ENCODE measurements at places on chromosomes 3 and 15. TPM values are rescaled to one million over a fixed set of nuclear protein-coding genes. Genes with fewer than 3 reads are reported as not detected.

RBM6 gene
- total RNA-seq, result 17.4 TPM

AQP9 gene
- total RNA-seq, result not detected

CDC25A gene
- total RNA-seq, result 33.6 TPM

ICE2 gene
- total RNA-seq, result 30.7 TPM

SST gene
- not detected for total RNA-seq

ISLR gene
- total RNA-seq, result not detected

SPTSSB gene
- total RNA-seq, result 0.52 TPM

TIMP4 gene
- total RNA-seq, result 2.7 TPM

ILDR1 gene
- 7.4 TPM for total RNA-seq

DPH3 gene
- 2.7 TPM for total RNA-seq

DNA sequence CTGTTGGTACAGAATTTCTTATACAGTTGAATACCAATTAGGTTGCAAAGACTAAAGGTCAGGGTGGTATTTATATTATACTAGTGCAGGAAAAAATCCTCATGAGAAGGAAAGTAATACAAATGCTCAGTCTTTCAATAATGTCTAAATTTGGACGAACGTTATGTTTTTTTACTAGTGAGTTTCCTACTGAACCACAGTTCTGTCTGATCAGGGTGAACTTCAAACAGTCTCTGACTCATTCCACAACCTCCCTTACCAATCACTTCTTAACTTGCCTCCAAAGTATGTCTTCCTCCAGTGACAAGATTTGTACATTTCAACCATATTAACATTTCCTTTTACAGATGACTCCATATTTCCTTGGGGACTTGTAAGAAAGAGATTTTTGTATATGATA is 3.4 kb downstream of the TMEM212 start:
- DNase-seq, result no peak

DNA sequence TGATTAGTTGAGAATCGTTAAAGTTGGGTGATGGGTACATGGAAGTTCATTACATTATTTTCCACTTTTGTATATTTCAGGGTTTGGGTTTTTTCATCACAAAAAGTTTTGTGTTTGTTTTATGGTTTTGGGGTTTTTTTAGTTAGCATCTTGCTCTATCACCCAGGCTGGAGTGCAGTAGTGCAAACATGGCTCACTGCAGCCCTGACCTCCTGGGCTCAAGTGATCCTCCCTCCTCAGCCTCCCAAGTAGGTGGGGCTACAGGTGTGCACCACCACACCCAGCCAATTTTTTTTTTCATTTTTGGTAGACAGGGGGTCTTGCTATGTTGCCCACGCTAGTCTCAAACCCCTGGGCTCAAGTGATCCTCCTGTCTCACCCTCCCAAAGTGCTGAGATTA is 100.1 kb upstream of the CHD2 start:
- no peak for DNase-seq

DNA sequence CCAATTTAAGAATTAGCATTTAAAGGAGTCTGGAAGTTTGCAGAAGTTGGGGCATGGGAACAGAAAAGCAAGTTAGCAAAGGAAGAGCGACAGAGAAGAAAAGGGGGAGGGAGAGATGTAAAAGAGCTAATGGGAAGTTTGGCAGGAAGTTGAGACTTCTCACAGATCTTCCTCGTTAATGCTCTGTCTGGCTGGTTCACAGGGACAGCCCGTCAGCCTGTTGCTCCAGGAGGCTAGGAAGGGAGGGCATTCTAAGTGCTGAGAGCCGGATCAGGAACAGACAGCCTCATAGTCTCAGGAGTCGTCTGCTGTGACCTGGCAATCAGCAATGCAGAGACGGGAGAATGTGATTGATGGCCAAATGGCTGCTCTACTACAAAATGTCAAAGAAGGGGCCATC is 150.3 kb downstream of the AGBL1 start:
- DNase-seq, result no peak

GRCh38 chr3:43862992-43863805 is 172.5 kb downstream of the ABHD5 start:
- no peak for DNase-seq

GRCh38 chr15:31081056-31081455 is 20.5 kb downstream of the TRPM1 start:
- no peak for DNase-seq

- no peak for DNase-seq
Measured at GRCh38 chr3:73389117-73389813, 235.5 kb downstream of the PDZRN3 start.

- DNase-seq, result peak; percentile 5
Measured at GRCh38 chr3:65436580-65436979, 602.1 kb downstream of the MAGI1 start.

GRCh38 chr3:152706991-152707713 is 127.8 kb upstream of the P2RY1 start:
- DNase-seq, result no peak

DNA sequence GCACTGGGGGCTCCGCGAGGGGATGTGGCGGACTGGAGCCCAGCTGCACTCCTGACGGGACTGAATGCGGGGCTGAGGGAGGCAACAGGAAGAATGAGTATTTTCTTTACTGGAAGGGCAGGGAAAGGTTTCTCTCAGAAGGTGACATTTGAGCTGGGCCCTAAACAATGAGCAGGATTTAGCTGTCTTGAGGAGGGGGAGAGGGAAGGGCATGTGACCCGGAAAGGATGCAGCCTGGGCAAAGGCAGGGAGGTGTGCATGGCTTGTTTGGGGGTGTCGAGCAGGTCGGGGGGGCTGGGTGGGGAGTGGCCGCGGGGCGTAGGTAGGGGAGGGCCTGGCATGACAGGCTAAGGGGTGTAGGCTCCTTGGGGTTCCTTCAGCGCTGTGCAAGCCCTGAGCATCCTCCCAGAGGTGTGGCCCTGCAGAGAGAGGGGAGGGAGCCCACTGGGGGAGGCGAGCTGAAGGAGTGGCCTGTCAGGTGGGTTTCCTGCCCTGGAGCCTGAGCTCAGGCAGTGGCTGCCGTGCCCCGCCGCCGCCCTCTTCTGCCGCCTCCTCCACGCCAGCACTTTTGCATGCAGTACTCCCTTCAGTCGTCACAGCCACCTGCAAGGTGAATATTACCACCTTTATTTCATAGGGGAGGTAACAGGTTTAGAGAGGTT is 17.2 kb upstream of the ANKDD1A start:
- DNase-seq, result no peak

GRCh38 chr3:196236223-196236622 is 19.9 kb downstream of the SLC51A start:
- DNase-seq, result no peak

- DNase-seq, result no peak
Measured at GRCh38 chr3:159711560-159712333, 276.9 kb upstream of the IL12A start.

DNA sequence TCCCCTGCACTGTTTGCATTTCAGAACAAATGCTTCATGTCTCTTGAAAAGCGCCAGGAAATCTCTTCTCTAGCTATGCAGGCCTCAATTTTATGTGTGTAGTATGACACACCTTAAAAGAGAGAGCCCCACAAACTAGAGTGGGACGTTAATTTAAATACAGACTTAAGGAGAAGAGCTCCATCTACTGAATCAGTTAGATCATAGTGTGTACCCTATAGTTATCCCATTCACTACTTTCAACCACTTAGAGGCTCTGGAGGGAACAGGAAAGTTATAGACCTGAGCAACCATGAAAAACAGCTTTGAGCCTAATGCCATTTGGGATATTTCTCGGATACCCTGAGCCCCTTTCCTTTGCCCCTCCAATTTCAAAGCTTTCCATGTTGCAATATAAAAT is 153.7 kb downstream of the TIGIT start:
- no peak for DNase-seq

GRCh38 chr15:88890495-88890894 is 4.8 kb downstream of the HAPLN3 start:
- DNase-seq, result no peak

DNA sequence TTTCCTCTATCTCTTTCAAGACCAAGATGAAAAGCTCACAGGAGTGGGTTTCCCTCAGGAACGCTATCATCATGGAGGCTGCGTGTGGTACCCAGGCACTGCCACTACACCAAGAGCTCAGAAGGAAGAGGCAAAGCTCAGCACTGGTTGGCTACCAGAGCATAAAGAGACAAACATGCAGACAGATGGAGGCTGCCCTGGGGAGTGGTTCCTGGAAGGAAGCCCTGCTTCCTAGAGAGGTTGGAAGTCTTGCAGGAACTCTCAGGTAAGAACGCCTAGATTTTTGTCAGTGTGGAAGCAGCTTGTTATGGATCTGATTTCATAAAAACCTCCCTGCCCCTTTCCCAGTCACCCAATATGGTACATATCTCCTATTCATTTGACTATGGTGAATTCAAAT is 49.9 kb upstream of the ADCY5 start:
- DNase-seq, result no peak

- DNase-seq, result no peak
Measured at GRCh38 chr3:184908859-184909258, 96.9 kb downstream of the VPS8 start.

DNA sequence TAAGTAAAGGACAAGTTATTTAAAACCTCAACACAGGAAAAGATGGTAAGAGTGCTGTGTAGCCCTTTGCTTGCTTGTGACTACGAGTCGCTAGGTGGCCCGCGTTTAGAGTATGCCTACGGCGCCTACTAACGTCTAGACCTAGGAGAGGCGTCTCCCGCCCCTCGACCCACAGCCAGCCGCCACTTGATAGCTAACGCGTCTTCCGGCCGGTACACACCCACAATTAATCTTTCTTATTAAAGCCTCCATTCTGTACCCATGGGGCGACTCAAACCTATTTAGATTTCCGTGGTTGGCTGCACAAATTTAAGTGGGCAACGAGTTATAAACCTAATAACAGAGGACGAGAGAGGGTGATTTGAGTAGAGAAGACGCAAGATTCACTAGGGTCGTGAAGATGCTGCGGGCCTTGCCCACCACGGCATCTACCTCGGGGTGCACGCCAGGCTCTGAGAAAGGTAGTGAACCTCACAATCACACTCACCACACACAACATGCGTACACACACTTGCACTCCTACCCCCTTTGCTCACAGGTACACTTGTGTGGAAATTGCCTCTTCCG is 12.0 kb downstream of the SOX2 start:
- no peak for DNase-seq

DNA sequence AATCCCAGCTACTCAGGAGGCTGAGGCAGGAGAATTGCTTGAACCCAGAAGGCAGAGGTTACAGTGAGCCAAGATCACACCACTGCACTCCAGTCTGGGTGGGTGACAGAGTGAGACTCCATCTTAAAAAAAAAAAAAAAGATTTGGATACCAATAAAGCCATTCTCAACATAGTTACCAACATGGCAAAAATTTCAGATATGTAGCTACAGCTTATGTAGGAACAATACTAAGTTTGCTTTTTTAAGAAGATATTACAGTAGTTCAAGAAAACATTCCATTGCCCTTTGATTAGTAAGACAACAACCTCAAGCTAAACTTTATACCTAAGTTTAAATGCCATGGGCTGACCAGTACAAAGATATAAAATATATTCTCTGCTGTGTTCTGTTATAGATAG is 34.4 kb downstream of the ZNF106 start:
- DNase-seq, result no peak

GRCh38 chr3:127172781-127173515 is 20.0 kb upstream of the PRR23E start:
- DNase-seq, result peak; percentile 42

- DNase-seq, result no peak
Measured at GRCh38 chr3:117139681-117140080, 430.1 kb downstream of the TUSC7 start.

DNA sequence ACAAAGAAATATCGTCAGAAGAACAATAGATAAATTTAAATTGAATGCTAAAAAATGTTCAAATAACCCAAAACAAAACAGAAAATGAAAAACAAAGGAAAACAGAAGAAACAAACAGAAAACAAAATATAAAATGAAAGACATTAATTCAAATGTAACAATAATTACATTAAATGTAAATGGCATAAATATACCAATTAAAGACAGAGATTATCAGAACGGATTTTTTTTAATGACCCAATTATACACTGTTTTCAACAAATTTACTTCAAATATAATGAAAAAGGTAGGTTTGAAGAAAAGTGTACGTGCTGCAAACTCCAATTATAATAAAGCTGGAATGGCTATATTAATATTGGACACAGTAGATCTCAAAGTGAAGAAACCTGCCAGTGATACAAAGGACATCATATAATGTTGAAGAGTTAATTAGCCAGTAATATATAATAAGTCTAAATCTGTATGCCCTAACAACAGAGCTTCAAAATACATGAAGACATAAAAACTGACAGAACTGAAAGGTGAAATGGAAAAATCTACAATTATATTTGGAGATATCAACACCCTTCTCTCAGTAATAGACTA is 193.8 kb downstream of the ZBTB20 start:
- no peak for DNase-seq

Data from HT-29 (cell line).